ENCODE measurements at places on chromosomes 2 and 18. TPM values are rescaled to one million over a fixed set of nuclear protein-coding genes. Genes with fewer than 3 reads are reported as not detected.

The GPBAR1 gene
- total RNA-seq, result not detected

GRCh38 chr2:203436496-203436895 lies 98.6 kb downstream of the RAPH1 start:
- peaks cover 30% of the 10 kb centered on the region for H3K4me1 ChIP-seq
- peak overlapping the region; percentile 38 for H3K27ac ChIP-seq
- H3K27me3 ChIP-seq, result no peaks in the 10 kb centered on the region
- DNase-seq, result no peak

The LYPD6B gene
- total RNA-seq, result 71.1 TPM

GRCh38 chr2:102620332-102620731 lies 979 bp downstream of the SLC9A2 start:
- no peak overlapping the region for H3K27ac ChIP-seq
- H3K27me3 ChIP-seq, result peaks cover 30% of the 10 kb centered on the region
- peaks cover 9% of the 10 kb centered on the region for H3K4me1 ChIP-seq
- no peak for DNase-seq

The TMEM169 gene
- 0.25 TPM for total RNA-seq

DNA sequence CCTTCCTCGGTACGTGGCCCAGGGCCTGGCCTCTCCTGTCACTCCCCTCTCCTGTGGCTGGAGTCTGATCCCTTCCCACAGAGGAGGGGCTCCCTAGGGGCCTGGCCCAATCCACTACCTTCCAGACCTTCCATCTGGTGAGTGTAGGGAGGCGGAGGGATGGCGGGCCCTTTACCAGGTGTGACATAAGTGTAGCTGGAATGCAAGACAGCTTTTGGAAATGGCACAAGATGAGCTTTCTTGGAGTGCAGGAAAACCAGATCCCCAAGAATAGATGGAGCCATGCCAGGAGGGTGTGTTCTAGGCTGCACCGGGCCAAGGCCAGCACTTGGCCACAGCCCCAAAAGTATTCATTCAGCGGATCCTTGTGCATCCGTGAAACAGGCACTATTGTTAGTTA lies 30.1 kb downstream of the IGFBP5 start:
- no peak overlapping the region for H3K27ac ChIP-seq
- no peak overlapping the region for H3K4me3 ChIP-seq
- H3K4me1 ChIP-seq, result no peaks in the 10 kb centered on the region
- no peaks in the 10 kb centered on the region for H3K36me3 ChIP-seq

Measured in HFFc6 (cell line).